ENCODE measurements at places on chromosomes 12 and 14.

- no peak for DNase-seq
Measured at GRCh38 chr12:19584732-19585131, 145.4 kb downstream of the AEBP2 start.

- DNase-seq, result no peak
Measured at GRCh38 chr14:23164250-23164649, 19.2 kb downstream of the SLC7A8 start.

GRCh38 chr12:107663277-107663676 is 22.3 kb upstream of the PWP1 start:
- DNase-seq, result no peak

GRCh38 chr12:89179983-89180382 is 172.3 kb downstream of the DUSP6 start:
- DNase-seq, result no peak

DNA sequence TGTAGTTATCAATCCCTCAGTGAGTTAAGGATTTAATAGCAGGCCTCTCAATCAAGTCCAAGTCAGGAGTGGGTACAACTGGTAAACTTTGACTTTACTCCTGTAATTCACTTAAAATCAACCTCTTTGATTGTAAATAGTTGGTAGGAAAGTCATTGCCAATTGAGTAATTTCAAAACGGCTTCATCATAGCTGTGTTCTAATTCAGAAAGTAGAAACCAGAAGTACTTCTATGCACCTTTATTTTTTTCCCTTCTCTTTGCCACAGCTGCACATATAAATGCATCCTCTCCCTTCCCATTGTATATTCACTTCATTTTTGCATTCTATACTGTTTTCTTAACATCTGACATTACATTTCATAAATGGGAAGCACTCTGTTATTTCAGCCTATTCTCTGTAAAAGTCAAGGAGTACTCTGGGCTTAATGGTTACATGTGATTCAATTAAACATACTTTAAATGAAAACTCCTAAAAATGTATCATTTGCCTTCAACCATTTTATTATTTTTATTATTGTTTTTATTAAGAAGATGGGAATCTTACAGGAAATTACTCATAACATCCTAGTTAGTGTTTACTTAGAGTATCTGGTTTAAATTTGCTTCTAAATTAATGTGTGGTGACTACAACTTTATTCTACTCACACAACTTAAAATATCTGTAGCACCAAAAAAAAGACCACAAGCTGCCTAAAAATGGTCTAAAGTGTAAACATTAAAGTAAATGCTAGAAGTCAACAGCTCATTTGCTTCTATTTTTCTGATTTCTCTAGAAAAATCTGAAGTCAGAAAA is 171.2 kb downstream of the CEP128 start:
- no peak for DNase-seq

DNA sequence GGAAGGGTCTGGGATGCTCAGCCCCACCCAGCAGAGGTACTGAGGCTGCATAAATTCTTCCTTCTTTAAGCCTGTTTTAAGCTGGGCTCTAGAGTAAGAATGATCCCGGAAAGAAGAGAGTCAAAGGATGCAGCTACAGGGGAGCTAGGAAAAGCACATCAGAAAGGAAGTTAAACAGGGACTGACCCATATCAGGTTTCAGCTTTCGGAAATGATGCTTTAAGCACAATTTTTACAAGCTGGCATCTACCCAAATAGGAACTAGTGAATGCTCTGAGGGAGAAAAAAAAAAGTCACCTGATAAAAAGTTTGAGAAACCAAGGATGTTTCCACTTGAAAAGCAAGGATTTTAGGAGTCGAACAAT is 22.0 kb downstream of the TSPAN8 start:
- DNase-seq, result no peak

- no peak for DNase-seq
Measured at GRCh38 chr12:88314706-88315105, 172.6 kb downstream of the TMTC3 start.
